Stimulated activated naive B cell treated with anti-CD40 and anti-IgM and Interleukin-4, amounts not matched to agents 10 μg/mL and 1 μg/mL and 100 μg/mL, for 72 hours (primary cell): ENCODE measurements at places on chromosomes 2 and 18.

GRCh38 chr18:7590826-7591560 is 23.9 kb downstream of the PTPRM start:
- no peaks in the 10 kb centered on the region for H3K4me1 ChIP-seq
- H3K4me3 ChIP-seq, result no peak overlapping the region
- H3K36me3 ChIP-seq, result no peaks in the 10 kb centered on the region

GRCh38 chr2:42567364-42567763 is 1.1 kb upstream of the MTA3 start:
- peaks cover 25% of the 10 kb centered on the region for H3K4me1 ChIP-seq
- H3K27me3 ChIP-seq, result no peaks in the 10 kb centered on the region
- no peak for DNase-seq
- H3K4me3 ChIP-seq, result no peak overlapping the region

DNA sequence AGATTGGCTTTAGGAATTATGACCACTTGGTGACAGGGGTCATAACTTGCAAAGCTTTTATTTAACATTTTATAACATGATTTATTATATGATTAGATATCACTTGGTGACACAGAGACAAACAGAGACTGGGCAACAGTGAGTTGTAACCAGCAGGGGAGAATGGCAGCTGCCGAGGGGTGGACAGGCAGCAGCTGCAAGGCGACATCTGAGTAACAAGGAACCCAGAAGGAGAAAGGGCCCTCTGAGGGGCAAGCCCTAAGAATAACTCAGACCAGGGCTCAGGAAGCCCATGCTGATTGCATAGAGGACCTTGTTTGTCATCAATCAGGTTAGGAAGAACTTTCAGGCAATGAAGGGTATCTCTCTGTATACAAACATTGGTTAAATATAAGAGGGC is 339.9 kb upstream of the SOX11 start:
- no peak overlapping the region for H3K27ac ChIP-seq
- no peaks in the 10 kb centered on the region for H3K27me3 ChIP-seq
- H3K36me3 ChIP-seq, result no peaks in the 10 kb centered on the region
- no peaks in the 10 kb centered on the region for H3K4me1 ChIP-seq

DNA sequence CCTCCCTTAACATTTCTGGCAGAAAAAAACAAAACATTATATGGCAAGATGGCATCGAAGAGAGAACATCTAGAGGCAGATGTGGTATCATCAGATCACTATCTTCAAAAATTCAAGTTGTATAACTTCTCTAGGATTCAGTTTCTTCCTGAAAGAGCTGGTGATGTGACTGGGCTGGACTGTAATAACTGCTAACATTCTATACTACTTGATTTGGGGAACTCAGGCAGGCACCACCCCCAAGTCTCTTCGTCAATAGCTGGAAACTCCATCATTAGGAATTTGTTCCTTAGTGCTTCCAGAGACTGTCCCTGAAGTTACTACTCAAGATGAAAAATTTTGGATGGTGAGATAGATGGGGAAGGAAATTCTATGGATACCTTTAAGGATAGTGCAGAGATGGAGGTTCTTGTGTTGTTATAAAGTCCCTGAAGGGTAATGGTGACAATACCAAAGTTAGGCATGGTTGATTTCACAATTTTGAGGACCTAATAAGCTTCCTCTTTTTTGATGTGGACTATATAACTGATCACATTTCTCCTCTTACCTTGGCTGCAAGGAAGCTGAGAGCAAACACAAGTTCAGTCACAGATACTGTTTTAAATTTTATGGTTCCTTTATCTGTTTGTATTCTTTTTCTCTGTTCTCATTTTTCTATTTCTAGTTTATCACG is 59.1 kb upstream of the PGAP1 start:
- no peak for DNase-seq
- H3K4me1 ChIP-seq, result peaks cover 57% of the 10 kb centered on the region
- H3K27ac ChIP-seq, result no peak overlapping the region
- H3K27me3 ChIP-seq, result no peaks in the 10 kb centered on the region
- H3K36me3 ChIP-seq, result peaks cover 31% of the 10 kb centered on the region

GRCh38 chr18:63182310-63182772 is 137.2 kb downstream of the BCL2 start:
- peak overlapping the region; percentile 56 for H3K4me3 ChIP-seq
- peaks cover 84% of the 10 kb centered on the region for H3K4me1 ChIP-seq
- peaks cover 45% of the 10 kb centered on the region for H3K36me3 ChIP-seq
- H3K27me3 ChIP-seq, result no peaks in the 10 kb centered on the region

DNA sequence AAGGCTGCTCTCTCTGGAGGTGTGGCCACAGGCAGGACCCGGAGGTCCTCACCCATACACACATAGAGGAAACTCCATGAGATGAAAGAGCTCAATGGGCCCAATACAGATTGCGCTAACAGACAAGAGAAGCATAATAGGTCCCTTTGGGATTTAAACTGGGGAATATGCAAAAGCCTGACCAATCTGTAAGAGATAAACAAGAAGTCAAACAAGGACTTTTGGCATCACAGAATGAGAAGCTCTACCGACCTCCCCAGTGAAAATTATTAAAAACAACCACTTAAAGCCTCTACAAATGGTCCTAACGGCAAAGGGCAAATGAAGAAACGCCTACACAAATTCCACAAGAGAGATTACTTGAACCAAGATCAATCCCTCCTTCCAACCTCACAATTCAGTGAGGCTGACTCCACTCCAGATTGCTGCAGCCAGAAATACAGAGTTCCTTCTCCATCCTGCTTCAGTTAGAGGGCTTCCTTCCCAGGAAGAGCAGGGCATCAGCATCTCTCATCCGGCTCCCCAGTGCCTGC is 10.8 kb downstream of the IWS1 start:
- peaks cover 60% of the 10 kb centered on the region for H3K36me3 ChIP-seq
- H3K27me3 ChIP-seq, result no peaks in the 10 kb centered on the region
- peak overlapping the region; percentile 69 for H3K27ac ChIP-seq
- DNase-seq, result no peak
- no peak overlapping the region for H3K4me3 ChIP-seq
- peaks cover 33% of the 10 kb centered on the region for H3K4me1 ChIP-seq

GRCh38 chr18:42583283-42583731 is 532.2 kb downstream of the RIT2 start:
- H3K4me3 ChIP-seq, result no peak overlapping the region
- no peak overlapping the region for H3K27ac ChIP-seq
- DNase-seq, result no peak
- H3K36me3 ChIP-seq, result no peaks in the 10 kb centered on the region
- H3K4me1 ChIP-seq, result no peaks in the 10 kb centered on the region

DNA sequence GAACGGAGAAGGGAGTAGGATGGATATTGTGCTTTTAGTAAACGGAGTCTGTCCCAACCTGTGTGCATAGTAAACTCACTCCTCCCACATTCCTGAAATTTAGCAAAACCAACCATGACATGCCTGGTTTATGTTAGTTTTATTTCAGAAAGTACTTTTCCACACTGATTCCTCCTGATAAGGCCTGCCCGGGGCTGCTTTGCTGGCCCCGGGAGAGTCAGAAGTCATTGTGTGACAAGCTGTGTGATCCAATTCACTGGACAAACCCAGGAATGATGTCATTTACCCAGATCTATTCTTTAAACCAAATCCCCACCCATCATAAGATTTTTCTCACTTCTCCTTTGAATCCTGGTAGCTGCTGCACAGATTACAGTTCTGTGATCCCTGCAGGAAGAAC is 109.0 kb downstream of the SETBP1 start:
- peaks cover 94% of the 10 kb centered on the region for H3K4me1 ChIP-seq
- H3K27me3 ChIP-seq, result no peaks in the 10 kb centered on the region
- peaks cover 63% of the 10 kb centered on the region for H3K36me3 ChIP-seq
